Cerebellar nuclear complex (tissue), 1 donor: ENCODE measurements at places on chromosomes 16 and 17.

DNA sequence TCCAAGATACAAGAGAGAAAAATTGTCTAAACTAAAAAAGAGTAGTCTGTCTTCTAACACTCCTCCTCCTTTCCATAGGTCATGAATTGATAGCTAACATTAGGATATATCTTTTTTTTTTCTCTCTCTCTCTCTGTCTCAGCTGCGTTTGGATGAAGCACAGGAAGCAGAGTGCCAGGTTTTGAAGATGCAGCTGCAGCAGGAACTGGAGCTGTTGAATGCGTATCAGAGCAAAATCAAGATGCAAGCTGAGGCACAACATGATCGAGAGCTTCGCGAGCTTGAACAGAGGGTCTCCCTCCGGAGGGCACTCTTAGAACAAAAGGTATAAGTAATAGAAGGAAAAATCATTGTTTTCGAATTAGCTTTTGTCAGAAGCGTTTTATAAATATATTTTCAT lies 32.9 kb downstream of the ABHD15 start:
- DNase-seq, result no peak

DNA sequence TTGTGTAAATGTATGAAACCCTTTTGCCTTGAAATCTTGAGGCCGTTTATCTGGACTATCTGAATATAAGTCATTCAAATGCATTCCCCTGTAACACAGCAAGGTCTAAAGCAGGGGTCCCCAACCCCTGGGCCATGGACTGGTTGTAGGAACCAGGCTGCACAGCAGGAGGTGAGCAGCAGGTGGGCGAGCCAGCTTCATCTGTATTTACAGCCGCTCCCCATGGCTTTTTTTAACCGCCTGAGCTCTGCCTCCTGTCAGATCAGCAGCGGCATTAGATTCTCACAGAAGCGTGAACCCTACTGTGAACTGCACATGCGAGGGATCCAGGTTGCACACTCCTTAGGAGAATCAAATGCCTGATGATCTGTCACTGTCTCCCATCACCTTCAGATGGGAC lies 24.1 kb downstream of the DNAH3 start:
- DNase-seq, result no peak

GRCh38 chr16:48862087-48862532 lies 252.1 kb upstream of the N4BP1 start:
- DNase-seq, result no peak

DNA sequence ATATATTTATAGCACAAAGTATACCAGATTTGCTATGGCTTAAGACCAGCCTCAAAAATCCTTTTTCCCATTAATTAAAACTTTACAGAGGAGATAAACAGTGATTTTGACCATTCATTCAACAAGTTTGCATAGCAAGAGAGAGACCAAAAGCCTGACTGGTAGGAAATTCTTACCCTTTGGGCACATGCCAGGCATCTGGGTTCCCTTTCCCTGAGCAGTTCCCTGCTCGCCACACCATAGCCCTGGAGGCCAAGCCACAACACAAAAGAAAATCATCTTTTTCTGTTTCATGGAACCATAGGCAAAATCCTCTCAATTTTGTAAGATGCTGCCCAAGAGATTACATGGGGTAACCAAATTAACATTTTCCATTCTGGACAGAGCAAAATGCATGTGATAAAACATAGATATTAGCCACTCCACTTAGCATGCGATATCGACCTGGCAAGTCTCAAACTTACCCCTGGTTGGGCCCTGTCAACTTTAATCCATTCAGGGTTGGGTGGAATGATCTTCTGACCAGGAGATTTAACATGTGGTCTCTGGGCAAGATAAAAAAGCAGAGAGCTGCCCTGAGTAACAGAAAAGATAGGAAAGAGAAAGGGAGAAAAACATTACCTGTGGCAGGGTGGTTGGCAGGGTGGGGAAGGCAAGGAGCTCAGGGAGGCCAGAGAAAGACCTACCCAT lies 57.6 kb upstream of the B4GALNT2 start:
- DNase-seq, result no peak
